NCI-H510A treated with DMSO at 0.1 percent for 48 hours (cell line): ENCODE measurements at places on chromosomes 16 and 17.

- no peak for DNase-seq
These were observed 15.7 kb downstream of the HMOX2 start for GRCh38 chr16:4491898-4492297.

DNA sequence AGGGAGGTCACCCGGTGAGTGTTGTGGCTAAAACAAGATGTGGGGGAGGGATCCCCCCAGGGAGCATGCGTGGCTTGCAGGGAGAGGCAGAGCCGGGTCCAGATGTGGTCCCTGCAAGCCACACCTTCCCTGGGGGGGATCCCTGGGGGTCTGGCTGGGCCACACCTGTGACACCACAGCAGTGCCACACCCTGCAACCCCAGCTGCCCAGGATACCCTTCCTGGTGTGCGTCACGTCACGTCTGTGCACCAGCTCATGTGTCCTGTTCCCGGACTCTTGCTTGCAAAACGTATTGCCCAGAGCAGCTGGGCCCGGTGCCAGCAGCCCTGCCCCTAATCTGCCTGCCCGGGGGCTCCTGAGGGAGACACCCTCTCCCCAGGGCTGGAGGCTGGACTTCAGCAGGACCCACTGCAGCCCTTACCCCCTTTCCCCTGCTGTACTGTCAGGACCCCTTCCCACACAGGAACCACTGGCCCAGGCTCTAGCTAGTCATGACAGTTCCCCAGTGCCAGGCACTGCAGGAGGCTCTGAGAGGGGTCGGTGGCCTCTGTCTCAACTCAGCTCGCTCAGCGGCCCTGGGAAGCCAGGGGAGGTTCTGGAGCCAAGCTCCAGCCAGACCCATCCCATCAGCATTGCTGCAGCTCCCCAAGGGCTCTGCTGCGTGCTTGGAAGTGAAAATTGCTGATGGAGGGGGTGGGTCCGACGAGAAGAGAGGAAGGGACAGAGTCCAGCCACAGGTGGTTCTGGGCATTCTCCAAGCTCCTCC is 25.8 kb upstream of the ACSF3 start:
- DNase-seq, result no peak

DNA sequence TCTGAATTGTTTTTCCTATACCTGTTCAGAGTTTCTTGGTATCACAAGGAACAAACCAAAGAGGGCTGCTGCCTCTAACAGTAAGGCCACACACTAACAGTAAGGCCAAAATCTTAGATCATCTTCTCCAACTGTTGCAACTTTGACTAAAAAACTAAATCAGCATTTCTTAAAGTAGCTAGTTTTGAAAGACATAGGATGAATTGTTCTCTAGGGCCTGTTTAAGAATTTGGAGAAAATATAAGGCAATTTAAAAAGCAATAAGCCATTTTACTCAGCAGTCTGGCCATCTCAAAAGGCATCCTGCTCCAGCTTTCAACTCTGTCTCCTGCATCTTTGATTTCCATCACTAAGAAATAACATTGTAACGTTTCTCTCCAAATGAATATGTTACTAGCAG is 105.0 kb upstream of the MON1B start:
- DNase-seq, result no peak

- DNase-seq, result no peak
These were observed 243.1 kb downstream of the SEC14L1 start for GRCh38 chr17:77383613-77384608.

- no peak for DNase-seq
These were observed 11.9 kb downstream of the MAP3K3 start for GRCh38 chr17:63634163-63634562.

GRCh38 chr17:17797119-17797809 is 39.5 kb downstream of the SREBF1 start:
- DNase-seq, result no peak

DNA sequence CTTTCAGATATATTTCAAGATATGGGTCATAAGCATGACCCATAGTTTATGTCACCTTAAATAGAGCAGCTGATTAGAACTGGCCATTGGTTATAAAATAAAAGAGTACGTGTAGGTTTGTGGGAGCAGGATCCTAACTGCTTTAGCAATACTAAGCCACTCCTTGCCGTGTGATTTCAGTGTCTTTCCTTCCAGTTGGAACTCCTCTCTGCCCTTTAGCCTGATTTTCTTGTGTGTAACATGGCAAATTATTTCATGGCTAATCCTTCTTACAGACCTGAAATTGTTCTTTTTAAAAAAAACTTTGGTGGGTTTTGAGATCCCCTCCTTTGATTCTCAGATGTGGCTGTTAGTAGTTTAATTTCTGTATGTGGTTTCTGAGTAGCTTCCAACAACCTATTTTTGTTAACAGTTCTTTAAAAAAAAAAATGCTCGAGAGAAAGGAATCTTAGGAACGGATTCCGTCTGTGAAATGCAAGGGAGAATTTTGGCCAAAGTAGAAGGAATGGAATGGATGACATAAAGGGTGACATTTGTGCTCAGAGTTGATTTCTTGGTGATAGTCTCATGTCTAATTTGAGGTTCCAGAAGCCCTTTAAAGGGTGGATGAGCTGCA is 39.9 kb downstream of the DHRS7B start:
- DNase-seq, result no peak

DNA sequence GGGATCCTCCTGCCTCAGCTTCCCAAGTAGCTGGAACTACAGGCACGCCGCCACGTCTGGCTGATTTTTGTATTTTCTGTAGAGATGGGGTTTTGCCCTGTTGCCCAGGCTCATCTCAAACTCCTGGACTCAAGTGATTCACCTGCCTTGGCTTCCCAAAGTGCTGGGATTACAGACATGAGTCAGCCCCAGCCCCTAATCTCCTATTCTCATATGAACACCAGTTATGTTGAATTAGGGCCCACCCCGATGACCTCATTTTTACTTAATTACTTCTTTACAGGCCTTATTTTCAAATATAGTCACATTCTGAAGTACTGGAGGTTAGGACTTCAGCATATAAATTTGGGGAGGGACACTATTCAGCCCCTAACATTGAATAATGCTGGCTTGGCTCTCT is 49.2 kb downstream of the ZNRF1 start:
- DNase-seq, result no peak

DNA sequence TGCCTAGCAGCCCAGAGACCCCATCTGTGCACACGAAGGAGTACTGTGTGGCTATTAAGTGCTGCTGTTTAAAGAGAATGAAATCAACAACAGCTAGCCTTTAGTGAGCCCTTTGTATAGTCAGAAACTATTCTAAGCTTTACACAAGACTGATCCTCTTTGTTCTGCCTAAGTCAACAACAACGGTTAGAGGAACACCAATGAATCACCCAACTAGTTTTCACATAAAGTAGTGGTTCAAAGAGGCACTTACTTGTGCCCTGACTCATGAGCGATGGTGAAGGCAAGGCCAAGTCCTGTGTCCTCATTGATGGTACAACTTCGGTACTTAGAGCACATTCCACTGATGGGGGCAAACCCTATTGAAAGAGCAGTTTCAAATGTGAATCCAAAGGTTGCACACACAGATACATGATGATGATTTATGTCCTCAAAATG is 75.8 kb downstream of the ADAMTS18 start:
- DNase-seq, result peak; percentile 80

DNA sequence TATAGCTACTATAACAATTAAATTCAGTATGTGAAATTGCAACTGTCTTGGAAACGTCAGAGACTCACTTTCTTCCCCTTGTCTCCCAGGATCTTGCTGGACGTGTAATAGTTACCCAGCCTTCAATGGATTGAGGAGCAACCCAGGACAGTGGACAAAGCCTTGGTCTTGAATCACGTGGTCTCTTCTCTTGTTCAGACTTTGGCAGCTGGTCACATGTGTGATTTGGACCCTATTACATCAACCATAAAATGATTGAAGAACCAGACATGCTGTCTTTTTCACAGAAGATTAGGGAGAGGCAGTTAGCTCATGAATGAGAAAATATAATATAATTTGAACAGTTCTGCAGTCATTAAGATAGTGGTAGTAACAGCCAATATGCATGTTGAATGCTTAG is 1085.5 kb upstream of the RBFOX1 start:
- no peak for DNase-seq

DNA sequence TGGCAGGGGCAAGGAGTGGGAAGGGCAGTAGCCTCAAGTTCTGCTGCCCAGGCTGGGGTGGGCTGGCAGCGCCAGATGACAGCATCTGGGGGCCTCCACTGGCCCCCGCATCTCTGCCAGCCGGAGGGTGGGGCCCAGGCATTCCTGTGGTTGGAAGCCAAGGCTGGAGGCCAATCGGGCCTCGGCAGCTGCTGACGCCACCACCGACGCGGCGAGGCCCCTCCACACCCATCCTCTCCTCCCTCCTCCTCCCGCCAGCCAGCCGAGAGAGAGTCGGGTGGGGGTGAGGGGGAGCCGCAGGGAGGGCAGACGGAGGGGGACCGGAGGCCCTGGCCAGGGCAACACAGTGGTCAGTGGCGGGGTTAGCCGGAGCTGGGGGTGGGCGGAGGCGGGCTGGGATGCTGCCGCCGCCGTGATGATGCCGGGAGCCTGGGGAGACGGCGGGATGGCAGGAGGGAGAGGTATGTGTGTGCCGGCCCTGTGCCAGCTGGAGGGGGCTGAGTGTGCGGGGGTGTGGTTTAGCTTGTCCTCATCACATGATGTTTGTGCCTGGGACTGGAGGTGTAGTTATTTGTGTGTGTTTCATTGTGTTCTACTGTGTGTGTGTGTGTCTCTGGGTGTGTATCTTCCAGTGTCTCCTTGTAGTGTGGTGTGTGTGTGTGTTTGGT is 36.6 kb downstream of the ARHGAP23 start:
- peak; percentile 45 for DNase-seq

- DNase-seq, result peak; percentile 40
These were observed 47.5 kb downstream of the HAPSTR1 start for GRCh38 chr16:9138731-9139501.
